ENCODE measurements at places on chromosomes 16 and 17. TPM values are rescaled to one million over a fixed set of nuclear protein-coding genes. Genes with fewer than 3 reads are reported as not detected.

The ALDH3A1 gene
- total RNA-seq, result not detected

The TBC1D3 gene
- total RNA-seq, result not detected

The CCDC182 gene
- not detected for total RNA-seq

The WWOX gene
- 20.3 TPM for total RNA-seq

The MT4 gene
- not detected for total RNA-seq

The PRR15L gene
- total RNA-seq, result not detected

The MYH2 gene
- total RNA-seq, result not detected

The CLEC3A gene
- not detected for total RNA-seq

The SEPTIN1 gene
- not detected for total RNA-seq

The CLEC10A gene
- total RNA-seq, result not detected

The CPNE7 gene
- total RNA-seq, result 1.3 TPM
